ENCODE measurements at places on chromosomes 5 and 9.

- DNase-seq, result no peak
Observed at GRCh38 chr5:140303966-140304365, 1.1 kb upstream of the PFDN1 start.

- DNase-seq, result no peak
Observed at GRCh38 chr9:134965411-134965810, 47.7 kb upstream of the FCN1 start.

GRCh38 chr5:158466191-158466590 lies 607.2 kb upstream of the CLINT1 start:
- DNase-seq, result no peak

DNA sequence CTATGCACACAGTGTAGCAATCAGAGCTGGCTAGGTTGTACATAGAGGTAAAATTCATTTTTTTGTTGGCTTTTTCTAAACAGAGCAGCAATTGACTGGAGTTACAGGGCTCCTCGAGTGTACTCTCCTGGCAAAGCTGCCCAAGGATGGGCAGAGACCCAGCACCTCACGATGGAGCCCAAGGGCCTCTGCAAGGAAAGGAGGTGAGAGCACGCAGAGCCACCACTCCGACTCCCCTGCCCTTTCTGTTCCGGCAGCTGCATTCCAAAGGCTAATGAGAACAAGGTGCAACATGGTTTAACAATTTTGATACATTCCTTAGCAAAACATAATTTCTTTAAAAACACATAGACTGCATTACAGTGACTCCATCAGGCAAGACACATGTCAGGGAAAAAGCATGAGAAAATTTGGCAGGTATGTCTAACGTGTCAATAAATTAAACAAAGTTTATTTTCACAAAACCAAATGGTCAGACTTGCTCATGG lies 47.5 kb downstream of the SAXO1 start:
- no peak for DNase-seq

DNA sequence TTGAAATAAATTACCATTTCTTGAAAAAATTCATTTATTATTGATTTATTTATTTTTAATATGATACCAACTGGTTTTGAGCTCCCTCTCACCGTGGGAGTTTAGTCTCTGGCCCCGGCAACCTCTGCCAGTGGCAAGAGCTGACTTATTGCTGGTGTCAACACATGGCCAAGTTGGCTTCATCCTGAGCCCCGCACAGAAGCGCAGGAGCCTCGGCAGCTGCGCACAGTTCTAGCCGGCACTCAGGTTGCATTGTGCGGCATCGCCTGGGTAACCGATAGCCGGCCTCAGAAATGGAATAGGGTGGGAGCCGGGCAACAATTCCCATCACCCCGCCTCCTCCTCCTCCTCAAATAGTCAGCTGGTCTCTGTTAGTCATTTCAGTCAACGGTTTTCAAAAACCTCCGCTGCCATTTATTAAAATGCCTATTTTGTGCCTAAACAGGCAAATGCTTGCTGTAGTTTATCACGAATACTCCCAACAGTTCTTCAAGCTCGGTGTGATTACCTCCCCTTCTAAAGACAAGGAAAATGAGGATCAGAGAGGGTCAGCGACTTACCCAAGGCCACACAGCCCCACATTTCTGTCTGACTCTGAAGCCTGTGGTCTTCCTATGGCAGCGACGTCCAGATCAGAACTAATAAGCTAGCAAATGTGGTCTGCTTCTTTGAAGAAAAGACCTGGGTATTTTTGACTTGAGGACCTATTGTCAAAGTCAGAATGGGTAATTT lies 15.7 kb upstream of the MSX2 start:
- DNase-seq, result no peak

GRCh38 chr9:22143799-22144625 lies 134.9 kb upstream of the CDKN2B start:
- DNase-seq, result no peak

- DNase-seq, result no peak
Observed at GRCh38 chr9:86945728-86946200, 1.5 kb downstream of the GAS1 start.

- no peak for DNase-seq
Observed at GRCh38 chr9:2359891-2360471, 261.6 kb upstream of the VLDLR start.

DNA sequence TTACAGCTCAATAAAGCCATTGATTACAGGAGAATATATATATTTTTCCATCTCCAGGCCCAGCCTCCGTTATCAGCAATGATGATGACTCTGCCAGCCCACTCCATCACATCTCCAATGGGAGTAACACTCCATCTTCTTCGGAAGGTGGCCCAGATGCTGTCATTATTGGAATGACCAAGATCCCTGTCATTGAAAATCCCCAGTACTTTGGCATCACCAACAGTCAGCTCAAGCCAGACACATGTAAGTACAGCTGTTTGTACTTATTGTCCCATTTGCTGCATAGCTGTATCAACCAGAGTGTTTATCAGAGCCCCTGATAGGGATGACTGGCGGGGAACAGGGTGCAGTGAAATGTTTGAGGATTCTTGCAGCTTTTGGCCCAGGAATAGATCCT lies 197.7 kb downstream of the NTRK2 start:
- DNase-seq, result no peak

DNA sequence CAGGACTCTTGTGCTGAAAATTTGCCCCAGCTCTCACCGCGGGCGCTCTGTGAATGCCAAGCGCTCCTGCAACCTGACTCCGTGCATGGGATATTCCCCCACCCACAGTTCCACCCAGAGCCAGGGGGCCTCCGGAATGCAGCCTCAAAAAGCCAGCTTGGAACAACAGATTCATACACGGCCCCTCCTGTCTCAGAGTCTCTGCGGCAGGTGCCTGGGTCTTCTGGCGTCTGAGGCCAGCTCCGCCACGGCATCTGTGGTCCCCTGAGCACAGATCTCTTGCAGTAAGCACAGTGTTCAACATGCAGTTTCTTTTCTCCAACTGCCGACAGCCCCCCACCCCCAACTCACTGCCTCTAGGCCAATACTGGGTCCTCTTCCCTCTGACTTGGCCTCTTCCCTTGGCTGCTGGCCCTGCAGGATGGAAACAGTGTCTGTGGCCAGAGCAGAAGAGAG lies 355.7 kb upstream of the IRX2 start:
- no peak for DNase-seq

- DNase-seq, result peak; percentile 6
Observed at GRCh38 chr9:34701023-34701768, 8.7 kb downstream of the CCL21 start.

DNA sequence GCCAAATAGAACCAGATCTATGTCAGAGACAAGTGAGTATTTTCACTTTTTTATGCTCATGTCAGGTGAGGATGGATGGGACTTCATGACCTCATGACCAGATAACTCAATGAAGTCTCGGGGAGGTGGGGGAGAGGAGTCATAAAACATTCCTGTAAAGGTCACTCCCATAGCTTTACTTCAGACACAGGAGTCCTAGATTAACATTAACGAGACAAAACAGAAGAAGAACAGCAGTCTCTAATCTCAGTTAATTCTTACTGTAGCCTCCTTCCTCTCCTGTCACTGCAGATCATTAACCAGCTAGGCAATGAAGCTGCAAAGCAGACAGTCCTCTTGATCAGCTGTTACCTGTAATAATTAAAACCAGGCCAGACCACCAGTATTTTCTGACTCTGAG lies 11.2 kb downstream of the CRHBP start:
- DNase-seq, result no peak

GRCh38 chr5:139795074-139796001 lies at the start of gene PSD2:
Gene PSD2, plus strand, starts transcription at chr5:139795808. Its CDS starts 13,633 bp downstream, at chr5:139809441.
- DNase-seq, result no peak

- DNase-seq, result no peak
Observed at GRCh38 chr9:78040726-78041125, 9.1 kb upstream of the GNAQ start.

- no peak for DNase-seq
Observed at GRCh38 chr9:114070188-114071103, 7.7 kb downstream of the AMBP start.

DNA sequence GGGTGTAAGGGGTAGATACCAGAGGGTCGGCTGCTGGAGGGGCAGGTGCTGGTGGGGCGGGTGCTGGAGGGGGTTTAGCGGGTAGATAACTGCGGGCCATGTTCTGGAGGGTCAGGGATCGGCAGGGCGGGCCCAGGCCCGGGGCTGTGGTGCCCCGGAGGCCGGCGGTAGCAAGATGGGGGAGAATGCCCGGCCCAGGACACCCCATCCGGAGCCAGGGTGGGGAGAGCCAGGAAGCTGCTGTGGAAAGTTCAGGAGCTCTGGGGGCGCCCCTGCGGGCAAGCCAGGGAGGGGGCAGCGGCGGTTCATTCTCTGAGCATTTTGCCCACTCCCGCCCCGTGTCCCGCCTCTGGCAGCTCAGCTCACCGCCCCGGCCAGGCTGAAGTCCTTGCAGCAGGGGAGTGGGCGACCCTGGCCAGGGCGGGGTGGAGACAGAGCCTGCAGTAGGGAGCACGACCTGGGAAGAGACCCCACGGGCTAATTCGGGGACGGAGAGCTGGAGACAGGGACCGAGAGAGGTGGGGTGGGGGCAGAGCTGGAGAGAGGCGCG lies 538 bp downstream of the PRRT1B start:
- no peak for DNase-seq

DNA sequence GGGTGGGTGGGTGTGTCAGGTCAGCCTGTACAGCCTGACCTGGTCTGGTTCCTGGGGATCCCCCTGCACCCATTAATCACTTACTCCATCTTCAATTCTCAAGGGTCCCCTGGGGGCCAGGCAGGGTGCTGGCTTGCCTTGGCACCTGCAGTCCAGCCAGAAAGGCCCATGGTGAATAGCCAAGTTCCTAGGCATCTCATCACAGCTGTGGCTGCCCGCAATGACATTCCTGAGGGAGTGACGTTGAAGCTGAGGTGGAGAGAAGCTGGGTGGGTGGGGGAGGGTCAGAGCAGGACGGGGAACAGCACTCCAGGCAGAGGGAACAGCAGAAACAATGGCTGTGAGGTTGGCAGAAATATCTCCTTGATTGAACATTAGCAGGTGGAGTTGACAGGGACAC lies 10.6 kb downstream of the HMCN2 start:
- DNase-seq, result no peak

DNA sequence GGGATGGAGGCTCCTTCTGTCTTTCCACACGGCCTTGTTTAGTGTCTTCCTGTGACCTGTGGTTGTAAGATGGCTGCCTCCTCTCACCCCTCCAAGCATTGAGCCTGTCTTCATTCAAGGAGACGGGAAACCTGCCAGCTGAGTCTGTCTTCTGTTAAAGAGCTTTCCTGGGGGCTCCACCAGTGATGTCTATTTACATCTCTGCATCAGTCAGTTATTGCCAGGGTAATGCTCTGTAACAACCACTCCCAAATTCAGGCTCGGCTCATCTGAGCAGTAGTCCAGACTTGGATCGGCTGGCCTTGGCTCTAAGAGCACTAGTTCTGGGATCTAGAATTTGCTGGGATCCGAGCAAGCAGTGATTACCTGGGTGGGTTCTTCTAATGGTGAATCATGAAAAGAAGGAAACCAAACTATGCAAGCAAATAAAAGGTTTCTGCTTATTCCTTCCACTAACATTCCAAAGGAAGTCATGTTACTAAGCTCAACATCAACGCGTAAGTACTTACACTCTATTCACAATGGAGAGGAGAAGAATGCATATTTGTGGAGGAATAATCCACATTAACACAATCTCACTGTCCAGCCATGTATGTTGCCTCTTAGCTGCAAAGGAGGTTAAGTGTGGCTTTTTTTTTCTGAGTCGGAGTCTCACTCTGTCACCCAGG lies 61.7 kb downstream of the GALNT12 start:
- DNase-seq, result no peak

- no peak for DNase-seq
Observed at GRCh38 chr5:106962464-106963230, 708.1 kb downstream of the EFNA5 start.

DNA sequence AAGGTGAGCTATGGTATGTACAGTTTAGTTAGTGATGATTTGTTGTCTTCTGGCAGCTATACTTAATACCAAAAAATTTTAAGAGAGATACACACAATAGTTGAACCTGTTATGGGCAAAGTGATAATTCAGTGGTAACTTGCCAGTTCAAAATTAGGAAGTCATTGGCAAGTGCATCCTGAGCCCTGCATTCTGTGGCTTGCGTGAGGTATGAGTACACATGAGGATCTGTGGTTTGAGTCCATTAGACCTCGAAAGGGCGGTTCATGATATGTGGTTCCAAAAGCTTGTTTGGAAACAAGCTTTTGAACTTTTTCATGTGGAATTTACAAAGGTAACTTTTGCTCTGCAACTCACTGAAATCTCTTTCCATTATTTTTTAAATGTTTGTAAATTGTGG lies 47.0 kb downstream of the GPR21 start:
- DNase-seq, result no peak

DNA sequence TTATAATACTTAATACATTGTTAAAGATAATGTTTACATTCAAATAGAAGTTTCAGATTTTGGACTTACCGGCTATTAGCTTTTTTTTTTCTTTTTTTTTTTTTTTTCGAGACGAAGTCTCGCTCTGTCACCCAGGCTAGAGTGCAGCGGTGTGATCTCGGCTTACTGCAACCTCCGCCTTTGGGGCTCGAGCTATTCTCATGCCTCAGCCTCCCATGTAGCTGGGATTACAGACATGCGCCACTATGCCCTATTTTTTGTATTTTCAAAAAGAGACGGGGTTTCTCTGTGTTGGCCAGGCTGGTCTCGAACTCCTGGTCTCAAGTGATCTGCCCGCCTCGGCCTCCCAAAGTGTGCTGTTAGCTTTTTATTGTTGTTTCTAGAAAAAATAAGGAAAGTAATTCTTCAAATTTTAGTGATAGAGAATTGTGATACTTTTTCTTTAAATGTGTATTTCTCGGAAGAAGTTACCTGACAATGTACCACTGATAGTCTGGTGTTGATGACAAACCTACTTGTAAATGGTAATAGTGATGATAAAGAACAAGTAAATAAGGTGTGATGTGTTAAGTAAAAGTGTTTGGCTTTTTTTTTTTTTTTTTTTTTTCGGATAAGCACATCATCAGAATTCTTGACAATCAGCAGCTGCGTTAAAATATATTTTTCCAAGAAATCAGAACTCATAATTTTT lies 2.7 kb downstream of the CDC42SE2 start:
- no peak for DNase-seq

DNA sequence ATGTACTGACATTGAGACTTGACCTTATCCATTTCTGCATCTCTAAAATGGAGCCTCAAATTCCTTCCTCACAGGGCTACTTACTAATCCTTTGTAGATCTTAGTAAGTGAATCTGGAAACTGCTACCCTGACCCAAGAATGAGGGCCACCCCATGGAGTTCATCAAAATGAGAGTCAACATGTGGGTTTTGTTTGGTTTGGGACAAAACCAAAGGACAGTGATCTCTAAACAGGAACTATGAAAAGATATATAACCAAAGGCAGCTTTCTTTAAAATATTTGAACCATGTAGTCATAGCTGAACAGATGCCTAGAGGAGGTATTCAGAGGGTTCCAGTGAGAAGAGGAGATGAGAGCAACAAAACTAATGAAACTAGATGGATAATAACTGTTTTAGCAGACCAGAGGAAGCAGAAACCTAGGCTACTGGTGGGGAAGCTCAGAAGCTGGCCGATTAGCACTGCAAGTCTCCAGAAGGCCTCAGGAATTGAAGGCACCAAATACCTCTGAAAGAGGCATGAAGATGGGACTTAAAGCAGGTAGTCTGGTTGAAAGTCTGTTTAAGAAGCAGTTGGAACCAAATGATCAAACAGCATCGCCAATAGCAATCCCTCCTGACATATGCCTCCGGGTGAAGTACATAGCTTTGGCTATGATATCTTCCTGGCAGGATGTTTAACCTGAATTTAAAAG lies 45.8 kb downstream of the THOC3 start:
- DNase-seq, result no peak

All from NCI-H2081 treated with DMSO at 0.1 percent for 48 hours (cell line).